PC-3 (cell line): ENCODE measurements at places on chromosomes 12 and 14. TPM values are rescaled to one million over a fixed set of nuclear protein-coding genes. Genes with fewer than 3 reads are reported as not detected.

DNA sequence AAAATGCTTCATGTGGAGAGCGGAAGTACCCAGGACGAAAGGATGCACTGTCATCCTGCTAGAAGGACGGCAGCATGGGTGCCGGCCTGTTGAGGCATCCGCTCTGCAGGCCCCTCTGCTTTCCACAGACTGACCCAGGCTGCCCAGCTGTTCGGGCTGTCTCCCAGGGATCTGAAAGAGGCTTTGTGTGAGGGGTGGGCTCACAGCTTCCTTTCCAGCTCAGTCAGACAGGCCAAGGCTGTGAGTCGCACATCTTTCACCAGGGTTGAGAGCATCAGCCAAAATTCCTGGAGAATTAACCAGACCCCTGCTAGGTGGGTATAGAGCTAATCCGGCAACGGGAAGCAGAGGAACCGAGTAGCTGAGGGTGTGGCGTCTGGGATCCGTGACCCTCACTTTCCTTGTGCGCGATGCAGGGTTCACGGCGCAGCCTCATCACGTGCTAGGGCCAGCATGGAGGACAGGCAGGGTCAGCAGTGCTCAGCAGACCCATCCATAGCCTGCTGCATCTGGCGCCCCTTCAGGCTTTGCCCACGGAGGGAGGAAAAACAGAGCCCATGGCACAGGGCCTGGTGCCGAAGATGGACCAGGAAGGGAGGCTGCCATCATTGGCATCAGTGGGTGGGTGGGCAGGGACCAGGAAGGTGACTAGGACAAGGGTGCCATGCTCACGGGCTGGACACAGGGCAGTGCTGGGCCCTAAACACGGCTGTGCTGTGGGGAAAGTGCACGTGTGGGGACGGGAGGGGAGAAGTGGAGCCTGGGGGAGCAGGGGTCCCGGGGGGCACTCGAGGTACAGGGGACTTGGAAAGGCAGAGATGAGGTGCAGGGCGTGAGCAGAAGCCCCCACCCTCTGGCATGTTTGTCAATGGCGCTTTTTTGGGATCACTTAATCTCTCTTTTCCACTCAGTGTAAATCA lies 9.2 kb upstream of the SIVA1 start:
- peak; percentile 60 for DNase-seq

DNA sequence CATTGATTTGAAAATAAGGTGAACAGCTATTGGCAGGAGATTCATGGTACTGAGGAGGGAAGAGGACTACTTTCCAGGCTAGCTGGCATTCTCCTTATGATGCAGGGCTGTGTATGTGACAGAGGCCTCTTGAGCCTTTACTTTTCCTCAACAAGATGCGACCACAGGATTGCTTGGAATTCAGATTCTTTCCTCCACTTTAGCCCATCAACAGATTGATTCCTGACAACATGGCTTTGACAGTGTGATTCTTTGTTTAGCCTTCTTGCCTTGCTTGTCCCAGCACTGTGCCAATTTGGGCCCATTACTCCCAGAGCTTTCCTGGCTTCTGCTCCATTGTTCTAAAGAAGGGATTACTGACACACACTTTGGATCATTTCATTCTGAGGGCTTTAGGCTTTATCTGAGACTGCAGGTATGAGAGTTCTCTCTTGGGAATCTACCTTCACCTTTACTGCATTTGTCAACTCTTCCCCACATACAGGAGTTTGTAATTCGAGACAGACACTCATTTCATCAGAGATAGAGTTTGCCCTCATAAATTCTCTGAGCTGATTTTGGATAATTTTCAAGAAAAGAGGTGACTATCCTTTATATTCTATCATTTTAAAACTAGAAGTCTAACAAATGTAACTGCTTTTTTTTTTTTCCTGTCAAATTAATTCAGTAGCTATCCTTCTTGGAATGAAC lies 206.4 kb upstream of the GZMB start:
- DNase-seq, result no peak

GRCh38 chr12:13343375-13343774 lies 146.8 kb downstream of the EMP1 start:
- peak; percentile 63 for DNase-seq

DNA sequence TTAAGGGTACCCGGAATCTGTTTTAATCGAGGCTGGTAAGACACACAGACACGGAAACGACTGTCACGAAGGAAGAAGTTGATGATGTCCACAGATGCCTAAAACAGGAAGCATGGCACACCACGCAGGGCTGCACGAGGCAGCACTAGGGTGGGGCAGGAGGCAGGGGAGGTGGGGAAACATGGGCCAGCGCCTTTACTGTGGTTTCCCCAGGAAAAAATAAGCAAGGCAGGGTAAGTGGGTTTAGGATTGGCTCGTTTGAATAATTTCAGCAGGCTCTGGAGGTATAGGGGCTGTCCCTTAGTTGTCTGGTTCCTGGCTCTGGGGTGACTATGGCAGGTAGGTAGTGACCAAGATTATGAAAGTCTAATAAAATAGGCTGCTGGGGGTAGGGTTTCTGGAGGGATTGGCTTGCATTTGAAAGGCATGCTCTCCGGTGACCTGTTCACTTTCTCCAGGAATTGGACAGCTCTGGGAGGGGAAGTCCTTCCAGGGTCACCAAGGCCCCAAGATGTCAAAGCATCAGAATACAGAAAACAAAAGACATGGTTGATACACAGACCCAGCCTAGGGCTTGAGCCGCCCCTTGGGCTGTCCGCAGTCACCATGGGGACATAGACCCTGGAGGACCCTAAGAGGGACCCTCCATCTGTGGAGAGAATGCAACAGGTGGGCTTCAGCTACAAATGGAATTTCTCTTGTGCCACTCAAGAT lies 35.3 kb downstream of the MAP1LC3B2 start:
- DNase-seq, result no peak

DNA sequence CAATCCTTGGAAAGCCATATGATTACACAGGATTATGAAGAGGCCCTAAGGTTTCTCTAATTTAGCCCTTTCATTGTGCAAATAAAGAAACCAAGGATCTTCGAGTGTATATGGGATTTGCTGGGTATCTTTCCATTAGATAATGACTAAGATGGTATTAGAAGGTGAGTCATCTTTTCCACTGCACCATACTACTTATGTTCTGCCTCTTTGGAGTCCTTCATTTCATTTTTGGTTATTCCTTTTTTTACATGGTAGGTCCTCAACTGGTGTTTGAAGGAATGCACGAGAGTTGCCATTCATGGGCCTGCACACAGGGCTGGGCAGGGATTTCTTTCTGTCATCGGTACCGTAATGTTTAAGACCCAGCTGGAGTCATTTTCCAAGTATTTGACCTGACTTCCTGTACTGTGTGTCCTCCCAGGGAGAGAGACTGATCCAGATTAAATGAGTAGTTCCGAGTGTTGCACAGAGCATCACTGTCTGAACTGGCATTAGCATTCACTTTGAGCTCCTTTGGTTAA lies 85.7 kb downstream of the BORCS5 start:
- DNase-seq, result peak; percentile 58

The SYT1 gene
- total RNA-seq, result 0.12 and 0.51 TPM in 2 replicates

The STAB2 gene
- total RNA-seq, result not detected in 2 replicates

DNA sequence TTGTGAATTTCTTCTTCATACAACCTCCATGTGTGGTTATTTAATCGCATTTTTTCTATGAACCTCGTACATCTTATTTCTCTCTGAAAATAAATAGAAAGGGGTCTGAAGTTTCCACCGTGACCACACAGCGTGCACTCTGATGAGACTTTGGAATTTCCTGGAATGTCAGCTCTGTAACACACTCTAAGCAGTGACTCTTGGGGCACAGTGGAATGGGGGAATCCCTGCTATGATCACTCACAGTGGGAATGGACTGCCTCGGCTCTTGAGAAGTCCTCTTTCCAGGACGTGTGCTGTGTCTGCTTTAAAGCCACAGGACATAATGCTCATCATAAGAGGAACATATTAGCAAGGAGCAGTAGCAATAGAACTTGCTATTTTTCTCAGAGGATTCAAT lies 416.2 kb downstream of the EGLN3 start:
- DNase-seq, result no peak

The RNU4-1 gene
- under 0.01 TPM in 2 replicates for total RNA-seq

The KERA gene
- total RNA-seq, result not detected in 2 replicates

GRCh38 chr12:54390668-54391551 lies 6.4 kb upstream of the ZNF385A start:
- peak; percentile 33 for DNase-seq

GRCh38 chr14:93078870-93079269 lies 36.9 kb downstream of the ITPK1 start:
- no peak for DNase-seq

GRCh38 chr14:35433826-35434225 lies 29.3 kb upstream of the NFKBIA start:
- DNase-seq, result no peak

- peak; percentile 32 for DNase-seq
Measured at GRCh38 chr12:53867216-53868012, 71.2 kb upstream of the HOXC13 start.

- peak; percentile 82 for DNase-seq
Measured at GRCh38 chr12:70660620-70661219, 23.5 kb upstream of the PTPRB start.

DNA sequence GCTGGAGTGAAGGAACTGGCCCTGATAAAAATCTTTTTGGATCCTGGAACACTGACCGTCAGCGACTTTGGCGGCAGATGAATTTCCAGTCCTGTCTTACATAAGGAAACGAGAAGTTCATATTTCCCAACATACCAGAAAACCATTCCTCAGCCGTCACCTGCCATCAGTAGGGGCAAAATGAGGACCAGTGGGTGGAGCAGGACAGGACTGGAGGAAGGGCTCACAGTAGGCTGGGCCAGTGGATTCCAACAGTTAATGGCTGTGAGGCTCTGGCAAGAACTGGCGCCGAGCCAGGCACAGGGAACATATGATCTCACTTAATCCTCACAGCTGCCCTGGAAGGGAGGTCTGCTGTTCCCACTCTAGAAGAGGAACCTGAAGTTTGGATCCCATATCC lies 67.2 kb upstream of the FAM181A start:
- DNase-seq, result no peak

DNA sequence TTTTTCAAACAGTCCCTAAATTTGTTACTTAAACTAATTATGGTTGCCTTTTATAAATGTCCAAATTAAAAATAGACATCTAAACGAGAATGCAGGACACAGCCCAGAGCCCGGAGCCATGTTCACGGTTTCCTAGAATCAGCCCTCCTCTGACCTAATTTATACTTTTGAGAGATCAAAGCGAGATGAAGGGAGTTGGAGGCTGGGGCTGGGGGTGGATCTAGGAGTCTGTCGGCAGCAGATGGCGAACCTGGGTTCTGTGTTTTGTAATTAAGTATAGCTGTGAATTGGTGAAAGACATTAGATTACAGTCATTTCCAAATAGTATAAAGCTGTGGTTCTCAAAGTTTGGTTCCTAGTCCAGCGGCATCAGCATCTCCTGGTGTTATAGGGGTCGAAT lies 210.1 kb downstream of the SLC41A2 start:
- no peak for DNase-seq

DNA sequence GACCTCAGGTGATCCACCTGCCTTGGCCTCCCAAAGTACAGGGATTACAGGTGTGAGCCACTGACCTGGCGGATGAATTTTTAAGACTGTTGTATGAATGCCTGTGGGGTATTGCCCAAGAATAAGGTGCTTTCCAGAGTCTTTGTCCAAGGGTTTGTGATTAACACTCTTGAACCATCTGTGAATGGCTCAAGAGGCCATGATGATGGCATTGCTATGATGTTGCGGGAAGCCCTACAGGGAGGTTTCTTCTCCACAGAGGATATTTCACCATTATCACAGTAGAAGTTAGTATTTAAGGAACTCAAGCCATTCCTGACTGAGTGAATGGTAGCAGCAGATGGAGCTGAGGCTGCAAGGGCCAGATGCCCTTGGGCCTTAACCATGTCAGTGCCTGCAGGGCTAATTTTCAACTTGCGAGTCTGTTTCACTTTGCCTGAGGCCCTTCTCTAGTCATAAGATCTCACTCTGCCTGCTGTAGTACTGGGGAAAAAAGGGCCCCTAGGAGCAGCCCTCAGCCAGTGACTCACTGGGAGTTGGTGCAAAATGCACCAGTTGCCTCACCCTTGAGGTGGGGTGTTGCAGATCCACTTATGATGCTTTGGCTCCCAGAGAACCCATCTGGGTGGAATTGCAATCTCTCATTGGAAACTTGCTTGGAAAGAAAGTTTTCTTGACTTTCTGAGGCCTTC lies 108.6 kb upstream of the FLRT2 start:
- DNase-seq, result peak; percentile 25

GRCh38 chr12:113162102-113163029 lies 12.8 kb downstream of the CFAP73 start:
- DNase-seq, result peak; percentile 49

The NKX2-8 gene
- total RNA-seq, result not detected in 2 replicates

DNA sequence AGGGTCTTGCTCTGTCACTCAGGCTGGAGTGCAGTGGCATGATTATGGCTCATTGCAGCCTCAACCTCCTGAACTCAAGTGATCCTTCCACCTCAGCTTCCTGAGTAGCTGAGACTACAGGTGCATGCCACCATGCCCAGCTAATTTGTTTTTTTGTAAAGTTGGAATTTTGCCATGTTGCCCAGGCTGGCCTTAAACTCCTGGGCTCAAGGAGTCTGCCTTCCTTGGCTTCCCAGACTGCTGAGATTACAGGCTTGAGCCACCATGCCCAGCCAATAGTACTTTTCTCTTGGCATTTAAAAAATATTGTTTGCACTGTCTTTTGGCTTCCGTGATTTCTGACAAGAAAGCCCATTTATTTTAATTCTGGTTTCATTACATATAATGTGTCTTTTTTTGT lies 61.3 kb downstream of the DIP2B start:
- no peak for DNase-seq

The KIF21A gene
- total RNA-seq, result 21.7 and 25.1 TPM in 2 replicates

- DNase-seq, result no peak
Measured at GRCh38 chr14:91364524-91365270, 52.9 kb downstream of the CCDC88C start.

DNA sequence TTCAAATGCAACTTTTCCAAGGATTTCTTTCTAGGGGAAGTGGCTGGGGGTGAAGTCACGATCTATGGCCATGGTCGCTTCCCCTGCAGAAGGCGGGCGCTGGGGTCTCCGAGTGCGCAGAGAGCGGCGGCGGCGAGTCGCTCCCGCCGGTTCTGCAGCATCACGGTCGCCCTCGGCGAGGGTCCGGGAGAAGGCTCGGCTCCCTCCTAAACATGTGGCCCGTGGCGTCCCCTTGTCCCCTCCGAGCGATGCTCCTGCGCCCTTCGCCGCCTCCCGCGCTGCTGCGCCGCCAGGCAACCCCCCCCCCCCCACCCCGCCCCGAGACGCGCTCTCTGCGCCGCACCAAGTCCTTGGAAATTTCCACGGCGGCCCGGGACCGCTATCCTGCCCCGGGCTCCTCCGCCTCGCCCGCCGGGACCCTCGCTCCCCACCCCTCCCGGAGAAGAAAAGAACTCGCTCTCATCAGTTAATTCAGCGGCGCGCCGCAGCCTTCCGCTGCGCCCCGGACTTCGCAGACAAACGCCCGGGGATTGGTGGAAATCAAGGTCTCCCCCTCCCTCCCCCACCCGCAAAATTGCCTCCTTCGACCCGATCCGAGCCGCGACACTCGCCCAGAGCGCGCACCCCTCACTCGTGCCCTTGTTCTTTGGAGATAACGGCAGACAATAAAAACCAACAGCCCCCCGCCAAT lies at the start of gene ST8SIA1:
TSS of gene ST8SIA1 (minus strand) at position 298 of the 691 bp plus-strand sequence. CDS start 475 bp downstream, outside the sequence.
- no peak for DNase-seq

- DNase-seq, result no peak
Measured at GRCh38 chr14:91159182-91159581, 45.3 kb downstream of the DGLUCY start.

GRCh38 chr14:35341751-35342488 lies 49.7 kb downstream of the PSMA6 start:
- DNase-seq, result peak; percentile 88

- DNase-seq, result no peak
Measured at GRCh38 chr12:111283521-111283920, 85.4 kb downstream of the PHETA1 start.

GRCh38 chr12:68231229-68231628 lies 5.6 kb upstream of the IL26 start:
- no peak for DNase-seq

The LRIG3 gene
- total RNA-seq, result 8.6 and 10.8 TPM in 2 replicates

- DNase-seq, result no peak
Measured at GRCh38 chr14:54606178-54606577, 39.2 kb downstream of the SAMD4A start.
